ENCODE measurements at places on chromosomes 2 and 18. TPM values are rescaled to one million over a fixed set of nuclear protein-coding genes. Genes with fewer than 3 reads are reported as not detected.

DNA sequence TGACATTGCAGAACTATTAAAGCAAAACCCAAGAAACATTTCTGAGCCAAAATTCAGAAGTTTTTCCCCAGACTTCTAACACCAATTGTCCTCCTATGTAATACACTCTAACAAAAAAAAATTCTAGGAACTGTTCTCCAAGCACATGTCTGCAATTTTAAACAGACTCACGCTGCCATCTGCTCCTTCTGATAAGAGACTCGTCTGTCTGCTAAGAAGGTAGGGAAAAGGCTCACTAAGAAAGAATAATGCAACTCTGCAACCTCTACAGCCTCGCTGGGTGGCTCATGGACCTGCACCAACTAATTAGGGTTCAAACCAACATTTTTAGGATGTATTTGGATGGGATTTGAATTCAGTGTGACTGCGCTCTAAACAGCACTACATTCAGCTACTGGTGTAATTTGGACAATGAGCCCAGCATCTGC, 366.5 kb downstream of the DSC3 start:
- H3K36me3 ChIP-seq, result peaks cover 12% of the 10 kb centered on the region
- no peaks in the 10 kb centered on the region for H3K27me3 ChIP-seq
- no peak for DNase-seq
- no peaks in the 10 kb centered on the region for H3K4me1 ChIP-seq
- no peak overlapping the region for H3K4me3 ChIP-seq

DNA sequence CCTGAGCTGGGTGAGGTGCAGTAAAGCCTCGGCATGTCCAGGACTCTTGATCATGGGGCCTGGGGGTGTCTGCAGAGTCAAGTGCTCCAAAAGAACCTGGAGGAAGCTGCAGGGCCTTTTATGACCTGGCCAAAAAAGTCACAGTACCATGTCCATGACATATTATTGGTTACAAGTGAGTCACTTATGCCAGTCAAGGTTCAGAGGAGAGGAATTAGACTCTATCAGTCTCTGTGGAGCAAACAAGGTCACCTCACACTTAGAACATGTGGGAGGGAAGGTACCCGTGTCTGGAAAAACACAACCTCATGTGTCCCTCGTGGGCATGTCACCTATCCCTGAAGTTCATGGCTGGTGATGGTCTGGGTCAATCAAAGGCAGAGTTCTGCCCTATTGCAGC, 465.7 kb downstream of the FBXO15 start:
- no peaks in the 10 kb centered on the region for H3K36me3 ChIP-seq
- 0 out of 2 replicates have a peak, but pooled peaks cover 3% of the 10 kb centered on the region for H3K4me1 ChIP-seq
- H3K27ac ChIP-seq, result no peak overlapping the region
- no peak for DNase-seq
- no peak overlapping the region for H3K4me3 ChIP-seq

DNA sequence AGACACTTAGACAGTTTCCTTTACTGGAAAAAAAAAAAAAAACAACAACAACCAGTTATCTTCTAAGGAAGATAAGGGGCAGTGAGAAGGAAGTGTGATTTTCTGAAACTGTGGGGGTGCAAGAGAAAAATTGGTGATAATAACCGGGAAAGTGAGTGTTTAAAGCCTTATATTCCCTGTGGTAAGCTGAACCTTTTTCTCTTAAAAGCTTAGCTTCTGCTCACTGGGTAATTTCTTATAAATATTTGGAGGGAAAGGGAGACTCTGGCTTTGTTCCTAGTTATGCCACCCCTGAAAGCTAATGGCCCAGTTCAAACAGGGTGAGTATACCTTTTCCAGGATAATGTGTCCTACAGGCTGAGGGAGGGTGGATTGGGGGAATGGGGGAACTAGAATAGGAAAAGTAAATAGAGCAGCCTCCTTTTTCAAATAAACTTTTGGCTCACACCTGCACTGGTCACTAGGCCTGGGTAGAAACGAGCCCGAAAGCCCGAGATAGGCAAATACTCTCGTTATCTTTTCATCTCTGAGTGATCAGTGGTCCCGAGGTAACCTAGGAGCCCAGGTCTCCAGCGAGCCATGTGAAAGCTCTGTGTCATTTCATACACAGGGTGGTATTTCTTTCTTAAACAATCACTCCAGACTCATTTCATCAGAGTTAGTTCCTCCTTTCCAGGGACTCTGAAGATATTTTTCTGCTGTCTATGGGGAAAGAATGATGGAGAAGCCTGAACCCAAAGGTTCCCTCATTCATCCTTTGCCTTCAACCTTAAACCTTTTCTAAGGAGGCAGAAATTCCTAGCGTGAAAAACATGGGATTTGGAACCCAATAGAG, 15.5 kb upstream of the SRBD1 start:
- no peak overlapping the region for H3K27ac ChIP-seq
- H3K4me1 ChIP-seq, result peaks cover 8% of the 10 kb centered on the region
- no peak overlapping the region for H3K4me3 ChIP-seq
- DNase-seq, result no peak
- no peaks in the 10 kb centered on the region for H3K27me3 ChIP-seq

GRCh38 chr2:169705927-169706326, 11.7 kb downstream of the PHOSPHO2 start:
- no peak overlapping the region for H3K4me3 ChIP-seq
- no peak for DNase-seq
- H3K27me3 ChIP-seq, result no peaks in the 10 kb centered on the region
- no peak overlapping the region for H3K27ac ChIP-seq
- 0 out of 2 replicates have a peak, but pooled peaks cover 2% of the 10 kb centered on the region for H3K4me1 ChIP-seq

DNA sequence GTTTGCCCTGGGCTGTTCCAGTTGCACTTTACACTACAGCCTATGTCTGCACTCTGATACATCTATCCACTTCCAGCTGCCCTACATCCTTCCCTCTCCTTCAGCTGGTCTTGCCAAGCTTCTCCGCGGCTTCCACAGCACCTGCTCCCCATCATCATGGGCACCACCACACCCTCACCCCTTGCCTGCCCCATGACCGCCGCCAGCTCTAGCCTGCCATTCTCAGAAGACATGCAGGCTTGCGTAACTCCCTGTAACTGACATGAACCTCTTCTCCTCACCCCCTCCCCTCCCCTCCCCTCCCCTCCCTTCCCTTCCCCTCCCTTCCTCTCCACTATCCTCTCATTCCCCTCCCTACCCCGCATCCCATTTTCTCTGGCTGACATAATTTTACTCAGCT, 46.0 kb downstream of the PAX8 start:
- DNase-seq, result no peak
- H3K36me3 ChIP-seq, result no peaks in the 10 kb centered on the region
- H3K27ac ChIP-seq, result no peak overlapping the region
- no peak overlapping the region for H3K4me3 ChIP-seq

DNA sequence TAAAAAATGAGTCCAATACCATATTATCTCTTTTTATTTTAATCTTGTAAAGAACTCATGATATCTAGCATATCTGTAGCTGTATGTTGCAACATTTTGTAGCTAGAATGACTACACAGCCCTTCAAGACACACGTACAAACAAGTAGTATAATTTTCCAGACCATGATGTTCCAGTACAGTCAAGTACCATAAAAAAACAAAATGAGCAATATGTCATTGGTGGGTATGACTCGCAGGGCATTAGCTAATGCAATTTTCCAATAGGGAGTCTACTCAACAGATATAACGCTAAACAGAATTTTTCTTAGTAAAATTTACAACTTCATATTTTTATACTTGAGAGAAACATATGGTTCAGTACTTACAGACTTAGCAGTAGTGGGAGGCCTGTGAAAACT, 53.6 kb upstream of the UGP2 start:
- DNase-seq, result no peak
- H3K27me3 ChIP-seq, result no peaks in the 10 kb centered on the region
- no peak overlapping the region for H3K27ac ChIP-seq

DNA sequence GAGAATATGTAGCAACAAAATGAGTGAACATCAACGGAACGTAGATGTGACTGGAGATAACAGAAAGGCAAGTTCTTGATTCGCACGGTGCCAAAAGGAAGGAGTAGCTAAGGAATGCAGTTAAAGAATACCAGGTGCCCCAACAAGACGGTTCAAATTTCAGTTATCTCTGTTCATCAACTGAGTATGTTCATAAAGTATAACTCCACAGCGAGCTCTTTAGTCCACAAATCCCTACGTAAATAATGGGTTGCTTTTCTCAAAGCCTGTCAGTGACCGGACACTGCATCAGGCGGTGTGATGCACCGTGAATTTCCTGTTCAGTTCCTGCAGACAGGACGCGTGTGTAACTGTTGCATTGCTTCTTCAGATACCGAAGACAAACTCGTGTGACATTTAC, 91.8 kb downstream of the NOL10 start:
- H3K4me1 ChIP-seq, result no peaks in the 10 kb centered on the region
- no peak overlapping the region for H3K27ac ChIP-seq
- no peak for DNase-seq
- H3K27me3 ChIP-seq, result no peaks in the 10 kb centered on the region
- no peak overlapping the region for H3K4me3 ChIP-seq
- H3K36me3 ChIP-seq, result peaks cover 40% of the 10 kb centered on the region

- H3K4me1 ChIP-seq, result no peaks in the 10 kb centered on the region
- H3K27ac ChIP-seq, result no peak overlapping the region
- no peaks in the 10 kb centered on the region for H3K27me3 ChIP-seq
- DNase-seq, result no peak
Observed at GRCh38 chr2:149463328-149464002, 124.1 kb downstream of the MMADHC start.

- no peak for DNase-seq
- no peak overlapping the region for H3K4me3 ChIP-seq
- no peak overlapping the region for H3K27ac ChIP-seq
- H3K4me1 ChIP-seq, result peaks cover 32% of the 10 kb centered on the region
- H3K36me3 ChIP-seq, result no peaks in the 10 kb centered on the region
Observed at GRCh38 chr18:59197636-59198035, 22.3 kb upstream of the GRP start.

GRCh38 chr2:23453836-23454460, 69.0 kb downstream of the KLHL29 start:
- H3K36me3 ChIP-seq, result no peaks in the 10 kb centered on the region
- no peaks in the 10 kb centered on the region for H3K27me3 ChIP-seq
- no peak overlapping the region for H3K4me3 ChIP-seq
- DNase-seq, result no peak
- H3K4me1 ChIP-seq, result peaks cover 8% of the 10 kb centered on the region
- H3K27ac ChIP-seq, result no peak overlapping the region

Gene RIT2
- total RNA-seq, result 1.4 TPM

Gene ARPC2
- 169 TPM for total RNA-seq

DNA sequence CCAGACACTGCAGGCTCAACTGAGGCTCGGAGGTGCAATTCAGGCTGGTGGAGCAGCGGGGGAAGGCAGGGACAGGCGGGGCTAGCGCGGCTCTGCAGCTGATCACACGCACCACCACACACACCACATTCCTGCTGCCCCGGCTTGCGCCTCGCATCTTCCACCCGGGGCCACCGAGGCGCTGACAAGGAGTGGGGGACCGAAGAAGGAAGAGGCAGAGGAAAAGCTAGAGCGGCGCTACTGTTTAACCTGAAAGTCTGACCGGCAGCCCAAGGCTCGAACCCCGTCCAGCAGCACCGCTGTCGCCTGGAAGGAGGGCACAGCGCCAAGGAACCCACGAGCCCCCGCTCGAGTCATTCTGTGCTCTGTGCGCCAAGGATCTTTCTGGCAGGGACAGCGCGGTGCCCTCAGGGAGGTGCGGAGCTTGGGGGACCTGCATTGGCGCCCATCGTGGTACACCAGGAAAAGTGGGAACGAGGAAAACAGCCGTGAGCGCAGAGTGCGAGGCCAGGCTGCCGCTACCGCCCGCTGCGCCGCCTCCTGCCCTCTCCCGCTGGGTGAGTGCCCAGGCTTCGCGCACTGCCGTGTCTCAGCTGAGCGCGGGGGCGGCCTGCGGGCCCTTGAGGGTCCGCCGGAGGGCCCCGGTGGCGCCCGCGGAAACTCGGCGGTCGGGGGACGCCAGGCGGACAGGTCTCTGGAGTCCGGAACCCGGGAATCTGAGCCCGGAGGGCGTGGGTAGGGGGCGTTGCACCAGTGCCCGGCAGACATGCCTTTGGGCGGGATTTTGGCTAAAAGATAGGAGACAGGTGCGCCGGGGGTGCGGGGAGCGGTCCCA, 860 bp upstream of the KCNJ3 start:
- no peak overlapping the region for H3K27ac ChIP-seq
- H3K36me3 ChIP-seq, result no peaks in the 10 kb centered on the region
- H3K4me1 ChIP-seq, result peaks cover 14% of the 10 kb centered on the region
- H3K27me3 ChIP-seq, result peaks cover 52% of the 10 kb centered on the region
- H3K4me3 ChIP-seq, result peak overlapping the region; percentile 78
- peak; percentile 55 for DNase-seq

DNA sequence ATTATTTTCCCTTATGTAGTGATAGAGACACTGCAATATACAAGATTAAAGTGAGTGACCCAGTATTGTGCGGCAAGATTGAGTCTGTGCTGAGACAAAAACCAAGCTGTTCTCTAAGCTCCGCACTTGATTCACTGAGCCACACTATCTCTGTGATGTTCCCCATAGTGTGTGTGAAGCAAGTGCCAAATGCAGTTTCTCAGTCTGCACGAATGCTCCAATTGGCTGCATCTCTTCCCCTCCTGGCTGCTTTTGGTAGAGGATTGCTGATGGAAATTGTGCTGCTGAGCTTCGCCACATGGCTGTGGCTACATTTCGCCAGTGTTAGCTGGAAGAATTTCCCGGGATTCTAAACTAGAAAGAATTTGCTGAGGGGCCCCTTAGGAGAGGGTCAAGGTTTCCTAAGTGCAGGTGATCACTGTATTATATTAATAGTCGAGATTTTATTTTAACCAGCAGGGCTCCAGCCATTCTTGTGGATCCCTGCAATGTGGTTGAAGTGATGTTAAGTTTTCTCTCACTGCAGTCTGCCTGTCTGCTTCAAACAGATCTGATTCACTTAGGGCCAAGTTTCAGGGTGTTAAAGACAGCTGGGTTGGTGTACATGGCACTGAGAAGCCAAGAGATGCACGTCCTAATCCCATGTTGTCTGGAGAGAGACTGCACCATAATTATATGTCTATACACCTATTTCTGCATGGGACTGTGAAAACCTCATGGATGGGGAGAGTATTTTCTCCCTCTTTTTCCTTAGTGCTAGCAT, 317.2 kb downstream of the DCC start:
- H3K27ac ChIP-seq, result no peak overlapping the region
- H3K27me3 ChIP-seq, result no peaks in the 10 kb centered on the region
- no peaks in the 10 kb centered on the region for H3K36me3 ChIP-seq
- H3K4me1 ChIP-seq, result no peaks in the 10 kb centered on the region
